Upper lobe of right lung (tissue), 1 donor: ENCODE measurements at places on chromosomes 4 and X.
A peak's percentile ranks its signal among the peaks of the same experiment; 100 is the strongest.

- no peaks in the 10 kb centered on the region for H3K27me3 ChIP-seq
- H3K36me3 ChIP-seq = no peaks in the 10 kb centered on the region
- no peak overlapping the region for H3K27ac ChIP-seq
- no peaks in the 10 kb centered on the region for H3K4me1 ChIP-seq
- no peak for DNase-seq
Measured at GRCh38 chr4:175035905-175036304, 117.7 kb downstream of the ADAM29 start.

DNA sequence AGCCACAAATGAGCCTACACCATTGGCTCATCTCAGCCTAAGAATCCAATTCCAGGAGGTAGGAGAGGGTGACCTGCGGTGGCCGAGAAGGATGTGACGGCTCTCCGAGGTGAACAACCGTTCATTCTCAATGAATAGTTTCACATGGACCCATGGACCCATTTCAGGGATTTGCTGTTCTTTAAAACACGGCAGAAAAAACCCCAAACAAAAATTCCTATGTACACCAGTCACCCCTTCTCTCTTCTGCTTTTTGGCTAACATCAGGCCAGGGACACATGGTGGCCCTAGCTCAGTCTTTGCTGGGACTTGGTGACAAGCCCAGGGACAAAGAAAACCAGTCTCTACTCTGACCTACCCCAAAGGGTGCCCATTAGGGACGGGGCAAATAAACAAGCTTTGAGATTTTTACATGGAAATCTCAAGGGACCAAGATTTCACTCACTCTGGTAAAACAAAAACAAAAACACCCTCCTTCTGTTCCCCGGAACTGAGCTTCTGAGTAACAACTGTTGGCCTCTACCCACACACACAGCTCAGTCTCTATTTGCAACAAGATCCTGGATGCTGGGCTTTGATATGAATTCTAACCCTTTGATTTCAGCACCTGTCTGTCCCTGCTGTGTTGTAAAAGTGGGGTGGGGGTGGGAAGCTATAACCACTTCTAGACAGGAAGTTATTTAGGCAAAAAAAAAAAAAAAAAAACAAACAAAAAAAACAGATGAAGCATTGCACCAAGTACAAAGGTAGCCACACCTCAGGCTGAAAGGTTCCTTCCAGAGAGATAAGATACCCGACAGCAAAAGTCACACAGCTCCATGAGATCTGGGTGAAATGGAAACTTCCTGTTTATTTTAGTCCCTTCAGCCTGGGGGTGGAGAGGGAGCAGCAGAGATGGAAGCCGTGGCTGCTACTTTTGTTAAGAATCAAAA, 49.0 kb downstream of the DDX3X start:
- H3K4me3 ChIP-seq = no peak overlapping the region
- H3K4me1 ChIP-seq = peaks cover 3% of the 10 kb centered on the region
- DNase-seq = no peak
- H3K27ac ChIP-seq = peak overlapping the region; percentile 6
- H3K36me3 ChIP-seq = no peaks in the 10 kb centered on the region
- H3K27me3 ChIP-seq = no peaks in the 10 kb centered on the region

- no peak for DNase-seq
- H3K27me3 ChIP-seq = peaks cover 97% of the 10 kb centered on the region
- H3K27ac ChIP-seq = no peak overlapping the region
- H3K36me3 ChIP-seq = no peaks in the 10 kb centered on the region
Measured at GRCh38 chr4:84493092-84493850, 5.8 kb downstream of the NKX6-1 start.

DNA sequence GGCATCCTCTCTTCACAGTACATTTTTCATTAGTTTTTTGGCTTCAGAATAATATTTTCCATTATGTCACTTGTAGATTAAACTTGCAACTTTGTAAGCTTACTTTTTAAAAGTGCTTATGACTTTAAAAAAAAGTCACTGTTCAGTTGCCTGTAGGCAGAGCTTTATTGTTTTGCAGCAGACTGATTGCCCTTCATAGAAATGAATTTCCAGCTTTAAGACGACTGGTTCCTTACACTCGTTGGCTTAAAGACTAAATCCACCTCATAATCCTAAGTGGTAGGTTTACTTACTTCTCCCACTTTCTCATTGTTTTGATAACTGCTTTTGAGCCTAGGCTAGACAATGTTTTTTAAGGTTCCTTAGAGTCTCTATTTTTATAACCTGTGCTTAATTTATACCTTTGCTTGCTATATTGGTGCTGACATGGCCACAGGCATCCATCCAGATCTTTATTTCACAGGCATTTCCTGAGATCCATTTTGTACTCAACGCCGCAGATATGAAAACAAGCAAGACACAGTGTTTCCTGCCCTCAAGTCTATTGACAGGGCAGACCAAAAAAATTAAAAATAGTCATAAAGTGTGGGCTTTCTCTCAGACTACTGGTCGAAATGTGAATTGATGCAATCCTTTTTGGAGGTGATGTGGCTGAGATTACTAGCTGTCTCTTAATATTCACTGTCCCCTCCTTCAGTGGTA, 12.6 kb upstream of the IL13RA2 start:
- peaks cover 13% of the 10 kb centered on the region for H3K4me1 ChIP-seq
- no peak for DNase-seq
- peak overlapping the region; percentile 51 for H3K27ac ChIP-seq
- H3K4me3 ChIP-seq = no peak overlapping the region

- no peak for DNase-seq
- H3K4me3 ChIP-seq = peak overlapping the region; percentile 22
- H3K4me1 ChIP-seq = no peaks in the 10 kb centered on the region
- H3K27ac ChIP-seq = no peak overlapping the region
- no peaks in the 10 kb centered on the region for H3K27me3 ChIP-seq
Measured at GRCh38 chrX:32530802-32531403, 680.4 kb downstream of the DMD start.

DNA sequence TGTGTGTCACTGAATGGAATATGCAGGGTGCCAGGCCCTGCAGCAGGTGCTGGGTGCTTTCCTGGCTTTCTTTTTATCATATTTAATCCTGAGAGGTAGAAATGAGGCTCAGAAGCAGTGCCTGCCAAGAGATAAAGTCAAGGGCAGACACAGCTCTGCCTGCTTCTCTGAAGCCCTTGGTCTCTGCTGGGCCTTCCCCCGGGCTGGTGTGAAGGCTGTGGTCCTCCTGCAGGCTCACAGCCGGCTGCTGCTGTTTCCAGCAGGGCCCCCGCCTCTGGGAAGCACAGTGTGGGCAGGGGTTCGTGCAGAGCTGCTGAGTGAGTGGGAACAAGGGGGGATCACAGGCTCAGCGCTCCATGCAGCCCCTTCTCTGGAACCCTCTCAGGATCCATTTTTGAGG, 49.6 kb downstream of the TBC1D14 start:
- H3K4me1 ChIP-seq = peaks cover 24% of the 10 kb centered on the region
- DNase-seq = no peak
- H3K27ac ChIP-seq = no peak overlapping the region

- H3K4me3 ChIP-seq = no peak overlapping the region
- no peak for DNase-seq
- peaks cover 10% of the 10 kb centered on the region for H3K4me1 ChIP-seq
- no peaks in the 10 kb centered on the region for H3K27me3 ChIP-seq
Measured at GRCh38 chr4:78292341-78292740, 235.2 kb downstream of the FRAS1 start.

DNA sequence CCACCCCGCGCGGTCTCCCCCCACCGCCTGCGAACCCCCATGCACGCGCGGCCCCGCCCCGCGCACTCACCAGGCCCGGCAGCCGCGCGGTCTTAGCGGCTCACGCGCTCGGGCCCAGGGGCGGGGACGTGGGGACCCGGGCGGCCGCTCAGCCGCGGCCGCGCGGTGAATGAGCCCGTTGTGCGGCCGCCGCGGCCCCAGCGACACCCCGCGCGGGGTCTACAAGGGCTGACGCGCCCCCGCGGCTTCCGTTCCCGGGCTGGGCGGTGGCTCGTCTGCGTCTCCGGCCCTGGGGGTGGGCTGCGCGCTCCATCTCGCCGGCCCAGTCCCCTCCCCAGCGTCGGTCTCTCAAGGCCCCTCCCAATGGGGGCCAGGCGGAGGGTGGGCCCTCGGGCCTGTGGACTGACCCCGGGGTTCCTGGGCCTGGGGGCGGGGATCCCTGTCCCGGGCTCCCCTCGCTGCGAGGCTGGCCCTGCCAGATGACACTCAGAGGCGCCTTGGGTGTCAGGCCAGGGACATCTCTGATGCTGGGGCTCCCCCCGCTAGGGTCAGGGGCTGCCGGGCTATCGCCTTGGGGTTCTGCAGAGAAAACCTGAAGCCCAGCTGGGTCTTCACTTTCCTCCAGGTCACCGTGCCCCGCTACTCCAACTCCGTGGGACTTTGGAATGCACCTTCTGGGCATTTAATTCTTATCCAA, 4.3 kb upstream of the SLC26A1 start:
- H3K4me1 ChIP-seq = peaks cover 21% of the 10 kb centered on the region
- no peaks in the 10 kb centered on the region for H3K36me3 ChIP-seq
- no peak overlapping the region for H3K27ac ChIP-seq

DNA sequence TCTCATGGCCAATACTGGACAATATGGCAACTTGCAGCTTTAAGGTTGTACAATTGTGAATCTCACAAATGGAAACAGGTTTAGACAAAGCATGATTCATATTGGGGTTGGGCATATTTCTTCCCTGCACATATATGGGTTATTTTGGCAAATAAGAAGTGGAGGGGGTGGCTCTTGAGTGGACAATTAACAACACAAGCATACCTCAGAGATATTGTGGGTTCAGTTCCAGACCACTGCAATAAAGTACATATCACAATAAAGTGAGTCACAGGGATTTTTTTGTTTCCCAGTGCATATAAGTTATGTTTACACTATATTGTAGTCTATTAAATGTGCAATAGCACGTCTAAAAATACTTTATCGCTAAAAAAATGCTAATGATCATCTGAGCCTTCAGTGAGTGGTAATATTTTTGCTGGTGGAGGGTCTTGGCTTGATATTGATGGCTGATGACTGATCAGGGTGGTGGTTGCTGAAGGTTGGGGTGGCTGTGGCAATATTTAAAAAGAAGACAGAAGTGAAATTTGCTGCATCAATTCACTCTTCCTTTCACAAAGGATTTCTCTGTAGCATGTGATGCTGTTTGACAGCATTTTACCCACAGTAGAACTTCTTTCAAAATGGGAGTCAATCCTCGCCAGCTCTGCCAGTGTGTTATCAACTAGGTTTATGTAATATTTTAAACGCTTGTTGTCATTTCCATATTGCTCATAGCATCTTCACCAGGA, 50.5 kb upstream of the OGT start:
- no peak overlapping the region for H3K4me3 ChIP-seq
- H3K4me1 ChIP-seq = no peaks in the 10 kb centered on the region
- no peaks in the 10 kb centered on the region for H3K36me3 ChIP-seq
- no peak overlapping the region for H3K27ac ChIP-seq
- no peaks in the 10 kb centered on the region for H3K27me3 ChIP-seq
- no peak for DNase-seq

GRCh38 chr4:147542229-147542990, 61.5 kb downstream of the EDNRA start:
- DNase-seq = no peak
- H3K4me1 ChIP-seq = no peaks in the 10 kb centered on the region
- H3K27me3 ChIP-seq = no peaks in the 10 kb centered on the region
- H3K36me3 ChIP-seq = no peaks in the 10 kb centered on the region
- no peak overlapping the region for H3K4me3 ChIP-seq

DNA sequence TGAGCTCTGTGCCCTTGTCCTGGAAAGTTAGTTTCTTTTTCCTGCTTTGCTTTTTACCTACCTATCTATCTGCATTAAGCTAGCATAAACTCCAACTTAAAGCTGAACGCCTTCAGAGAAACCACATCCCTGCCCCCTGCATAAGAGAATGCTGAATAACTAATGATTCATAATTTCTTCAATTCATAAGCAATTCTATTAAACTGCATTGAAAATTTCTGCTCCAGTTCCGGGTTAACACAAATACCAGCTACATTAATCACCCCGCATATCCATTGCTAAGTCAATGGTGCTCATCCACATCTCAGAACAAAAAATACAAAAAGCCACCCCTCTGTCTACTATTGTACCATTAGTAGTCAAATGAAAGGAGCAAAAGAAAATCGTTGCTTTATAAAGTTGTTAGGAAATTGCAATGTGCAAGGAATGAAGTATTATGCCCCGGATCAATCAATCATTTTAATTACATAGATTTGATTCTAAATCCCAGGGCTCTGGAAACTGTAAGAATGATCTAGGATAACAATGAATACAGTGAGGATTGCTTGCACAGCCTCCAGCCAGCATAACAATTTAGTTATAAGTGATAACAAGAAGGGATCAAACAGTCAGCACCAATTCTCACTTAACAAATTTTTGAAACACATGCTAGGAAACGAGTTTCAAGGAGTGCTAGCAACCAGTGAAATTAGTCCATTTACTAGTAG, 106.8 kb downstream of the ELOVL6 start:
- DNase-seq = no peak
- H3K27ac ChIP-seq = no peak overlapping the region
- H3K27me3 ChIP-seq = no peaks in the 10 kb centered on the region
- no peak overlapping the region for H3K4me3 ChIP-seq
- no peaks in the 10 kb centered on the region for H3K36me3 ChIP-seq
- H3K4me1 ChIP-seq = no peaks in the 10 kb centered on the region

DNA sequence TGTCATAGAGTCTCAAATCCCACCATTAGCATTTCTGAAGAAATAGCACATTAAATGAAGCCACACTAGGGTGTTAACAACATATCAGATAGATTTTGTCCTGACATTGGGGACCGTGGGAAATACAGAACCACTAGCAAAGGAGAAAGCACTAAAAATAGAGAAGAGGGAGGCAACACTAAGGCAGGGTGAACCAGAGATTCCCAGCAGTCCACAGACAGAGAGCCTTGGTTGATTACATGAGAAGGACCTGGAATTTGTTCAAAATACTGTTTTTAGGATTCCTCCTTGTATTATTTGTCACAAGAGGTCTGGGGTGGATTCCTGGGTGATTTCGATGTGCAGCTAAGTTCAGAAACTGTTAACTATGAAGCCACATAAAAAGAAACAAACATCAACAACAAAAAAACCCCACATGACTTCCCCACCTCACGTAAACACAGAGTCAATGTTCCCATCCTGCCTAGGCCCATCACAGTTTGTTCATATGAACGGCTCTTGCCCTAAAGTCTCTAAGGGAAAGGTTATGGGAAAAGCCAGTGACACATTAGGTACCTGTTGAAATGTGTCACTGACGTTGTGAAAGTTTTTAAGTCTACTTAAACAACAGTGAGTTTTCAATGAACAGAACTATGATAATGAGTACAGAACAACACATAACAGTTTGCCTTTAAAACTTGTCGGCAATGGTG, 23.6 kb upstream of the GRSF1 start:
- no peaks in the 10 kb centered on the region for H3K36me3 ChIP-seq
- no peaks in the 10 kb centered on the region for H3K27me3 ChIP-seq
- no peak for DNase-seq
- H3K27ac ChIP-seq = no peak overlapping the region
- no peaks in the 10 kb centered on the region for H3K4me1 ChIP-seq

DNA sequence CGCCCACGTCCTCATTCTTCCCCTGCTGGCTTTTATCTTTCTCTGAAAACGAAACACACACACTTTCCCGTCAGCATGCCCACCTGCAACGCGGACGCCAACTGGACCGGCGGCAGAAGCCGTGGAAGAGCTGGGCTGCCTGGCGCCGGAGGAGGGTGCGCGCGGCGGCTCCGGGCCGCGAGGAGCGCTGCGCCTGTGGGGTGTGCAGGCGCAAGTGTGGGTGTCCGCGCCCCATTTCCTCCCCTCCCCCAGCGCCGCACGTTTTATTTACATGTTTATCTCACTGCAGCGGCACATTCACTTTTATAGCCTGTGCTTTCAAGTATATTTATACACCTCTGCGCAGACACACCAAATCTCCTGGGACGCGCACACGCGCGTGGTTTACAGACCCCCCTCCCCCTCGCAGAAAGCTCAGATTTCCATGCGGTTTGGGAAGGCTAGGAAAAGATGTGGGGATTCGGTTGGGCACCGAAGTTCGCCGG, 1.5 kb downstream of the PITX2 start:
- H3K4me3 ChIP-seq = no peak overlapping the region
- peaks cover 26% of the 10 kb centered on the region for H3K4me1 ChIP-seq
- peaks cover 100% of the 10 kb centered on the region for H3K27me3 ChIP-seq
